ENCODE measurements at places on chromosomes 1 and 21.
A peak's percentile ranks its signal among the peaks of the same experiment; 100 is the strongest.

DNA sequence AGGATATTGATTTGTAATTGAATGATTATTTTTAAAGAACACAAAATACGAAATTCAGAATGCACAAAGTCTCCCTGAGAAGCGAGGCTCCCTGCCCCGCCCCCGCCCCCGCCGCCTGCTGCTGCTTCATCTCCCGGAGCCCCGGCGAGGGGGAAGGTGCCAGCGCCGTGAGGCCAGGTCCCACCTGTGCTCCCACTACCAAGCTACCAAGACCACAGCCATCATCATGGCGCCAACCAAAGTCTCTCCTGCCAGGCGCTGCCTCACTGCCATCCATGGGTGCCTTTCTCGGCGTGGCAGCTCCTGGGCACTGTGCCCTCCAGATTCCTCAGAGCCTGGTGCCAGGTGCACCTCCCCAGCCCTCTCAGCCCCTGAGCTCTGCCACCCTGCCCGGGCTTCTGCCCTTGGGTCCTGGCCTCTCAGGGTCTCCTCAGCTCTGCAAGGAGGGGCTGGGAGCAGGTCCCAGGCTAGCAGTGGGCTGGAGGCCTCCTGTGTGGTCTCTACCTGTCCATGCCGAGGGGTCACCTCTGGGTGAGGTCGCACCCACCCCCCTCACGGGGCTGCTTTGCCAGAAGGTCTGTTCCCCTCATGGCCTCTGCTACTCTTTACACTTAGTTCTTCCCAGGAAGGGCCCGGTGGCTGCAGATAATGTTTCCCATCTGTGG, 29.4 kb upstream of the TTC34 start:
- no peak for DNase-seq

DNA sequence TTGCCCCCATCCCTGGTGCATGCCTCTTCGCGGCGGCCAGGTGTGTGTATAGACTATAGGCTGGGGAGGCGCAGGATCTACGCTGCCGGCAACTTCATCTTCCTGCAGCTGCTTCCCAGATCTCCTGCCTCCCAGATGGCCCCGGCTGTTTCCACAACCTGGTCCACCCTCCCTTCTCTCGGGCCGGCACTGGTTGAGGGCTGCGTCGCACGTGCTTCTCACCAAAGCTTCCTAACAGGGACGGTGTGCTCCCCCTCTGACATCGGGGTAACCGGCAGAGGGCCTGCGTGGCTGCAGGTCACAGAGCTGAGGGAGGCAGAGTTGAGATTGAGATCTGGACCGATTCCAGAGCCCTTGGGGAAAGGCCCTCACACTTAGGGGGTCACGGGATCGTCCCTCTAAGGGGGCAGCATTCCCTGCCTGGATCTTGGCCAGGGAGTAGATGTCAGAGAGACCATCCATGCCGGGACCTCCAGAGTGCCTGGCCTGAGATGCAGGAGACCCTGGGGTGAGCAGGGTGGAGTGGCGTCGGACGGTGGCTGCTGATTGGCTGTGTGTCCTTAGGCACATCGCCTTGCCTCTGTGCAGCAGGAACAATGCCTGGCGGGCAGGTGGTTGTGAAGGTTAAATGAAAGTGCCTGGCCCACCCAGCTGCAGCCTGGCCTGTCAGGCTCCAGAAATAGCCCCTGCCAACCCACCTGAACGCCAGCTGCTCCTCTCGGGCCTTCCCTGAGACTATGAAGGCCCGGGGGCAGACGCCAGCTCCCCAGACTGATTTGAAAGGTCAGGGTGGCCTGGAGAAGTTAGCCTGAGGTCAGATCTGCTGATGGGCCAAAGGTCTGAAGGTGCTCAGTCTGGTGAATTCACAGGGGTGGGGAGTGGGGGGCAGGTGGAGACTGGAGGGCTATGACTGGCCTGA, 6.1 kb upstream of the MASP2 start:
- DNase-seq = no peak

GRCh38 chr1:208071435-208072031, 160.6 kb upstream of the CD34 start:
- no peak for DNase-seq

DNA sequence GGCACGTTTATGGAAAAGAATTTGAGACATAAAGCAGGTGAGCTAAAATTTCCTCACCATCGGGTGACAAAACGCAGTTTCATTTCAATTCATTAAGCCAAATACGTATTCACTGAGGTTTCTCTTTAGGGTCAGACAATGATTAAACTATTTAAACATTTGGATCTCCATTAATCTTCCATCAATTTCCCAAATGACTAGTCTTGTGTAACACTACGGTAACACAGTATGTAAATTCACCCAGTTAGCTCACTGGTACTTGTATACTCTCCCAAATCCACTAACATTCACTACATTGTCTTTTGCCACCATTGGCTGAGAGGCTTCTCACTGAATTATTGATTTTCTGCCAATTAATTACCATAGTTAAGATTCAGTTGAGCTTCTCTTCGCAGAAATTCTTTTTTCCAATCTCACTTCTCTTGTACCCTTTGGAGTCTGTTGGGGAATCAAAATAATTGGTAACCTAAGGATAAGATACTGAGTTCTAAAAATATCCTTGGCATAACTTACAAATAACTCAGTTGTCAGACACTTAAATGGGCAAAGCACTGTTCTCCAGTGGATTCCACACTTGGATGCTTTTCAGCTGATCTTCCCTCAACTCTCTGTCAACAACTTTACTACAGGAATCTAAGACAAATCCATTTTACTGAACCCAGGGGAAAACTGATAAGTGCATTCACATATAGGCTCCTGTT, 40.7 kb downstream of the SIPA1L2 start:
- peak; percentile 64 for DNase-seq

GRCh38 chr1:91549041-91549735, 48.5 kb downstream of the CDC7 start:
- DNase-seq = no peak

DNA sequence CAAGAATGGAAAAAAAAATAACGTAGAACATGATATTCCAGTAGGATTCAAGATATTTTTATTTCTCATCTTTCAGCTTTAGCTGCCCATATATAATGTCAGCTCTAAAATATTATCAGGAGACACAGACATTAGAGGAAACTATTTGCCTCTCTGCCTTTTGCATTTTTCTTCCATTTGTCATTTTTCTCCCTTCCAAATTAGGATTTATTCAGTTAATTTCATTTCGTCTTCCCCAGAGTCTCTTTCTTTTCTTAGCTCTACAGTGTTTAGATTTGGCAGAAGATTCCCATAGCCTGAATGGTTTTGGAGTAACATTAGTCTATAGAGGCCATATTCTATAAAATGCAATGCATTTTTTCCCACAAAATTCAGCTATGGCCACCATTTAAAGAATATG, 5.1 kb upstream of the ENAH start:
- no peak for DNase-seq

DNA sequence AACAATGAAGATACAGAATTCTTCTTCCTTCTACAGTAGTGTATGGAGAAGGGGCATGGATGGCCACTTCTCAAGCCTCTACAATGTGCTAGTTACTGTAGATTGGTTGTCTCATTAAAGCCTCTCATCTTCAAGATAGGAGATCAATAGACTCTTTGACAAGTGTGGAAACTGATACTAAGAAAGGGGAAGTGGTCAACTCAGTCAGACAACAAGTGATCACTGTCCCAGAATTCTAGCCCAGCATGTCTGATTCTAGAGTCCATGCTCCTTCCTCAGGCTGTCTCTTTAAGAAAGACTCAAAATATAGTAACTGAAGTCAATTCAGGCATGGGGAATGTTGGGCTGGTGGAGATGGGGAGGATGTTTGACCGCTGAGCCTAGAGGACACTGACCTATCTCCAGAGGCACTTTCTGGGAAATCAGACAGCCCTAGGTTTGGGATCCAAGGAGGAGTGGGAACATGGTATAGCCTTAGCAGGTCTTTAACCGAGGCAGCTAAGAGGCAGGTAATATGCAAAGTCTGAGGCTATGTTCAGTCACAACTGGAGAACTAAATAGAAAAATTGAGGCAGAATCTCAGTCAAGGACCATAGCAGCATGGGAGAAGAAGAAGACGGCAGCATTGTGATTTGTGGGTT, 39.3 kb upstream of the EYA3 start:
- DNase-seq = no peak

GRCh38 chr1:167627865-167628641, 2.0 kb upstream of the RCSD1 start:
- no peak for DNase-seq

DNA sequence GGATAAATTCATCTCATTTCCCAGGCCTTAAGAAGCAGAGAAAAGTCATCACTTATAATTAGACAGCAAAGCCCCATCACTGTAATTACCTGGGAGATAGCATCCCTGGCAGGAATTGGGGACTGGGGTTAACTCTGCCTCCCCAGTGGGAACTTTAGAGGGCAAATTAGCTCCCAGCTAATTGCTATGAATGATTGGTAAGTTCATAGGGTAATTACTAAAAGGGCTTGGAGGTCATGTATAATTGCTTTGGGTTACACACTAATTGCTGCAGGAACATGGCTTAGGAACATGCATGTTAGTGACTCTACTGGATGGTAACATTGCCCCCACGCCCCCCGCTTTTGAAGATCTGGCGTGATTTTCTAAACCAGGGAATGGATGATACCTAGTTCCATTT, 64.8 kb downstream of the UBE2T start:
- no peak for DNase-seq

- DNase-seq = no peak
Measured at GRCh38 chr1:180886338-180886737, 26.4 kb upstream of the KIAA1614 start.

DNA sequence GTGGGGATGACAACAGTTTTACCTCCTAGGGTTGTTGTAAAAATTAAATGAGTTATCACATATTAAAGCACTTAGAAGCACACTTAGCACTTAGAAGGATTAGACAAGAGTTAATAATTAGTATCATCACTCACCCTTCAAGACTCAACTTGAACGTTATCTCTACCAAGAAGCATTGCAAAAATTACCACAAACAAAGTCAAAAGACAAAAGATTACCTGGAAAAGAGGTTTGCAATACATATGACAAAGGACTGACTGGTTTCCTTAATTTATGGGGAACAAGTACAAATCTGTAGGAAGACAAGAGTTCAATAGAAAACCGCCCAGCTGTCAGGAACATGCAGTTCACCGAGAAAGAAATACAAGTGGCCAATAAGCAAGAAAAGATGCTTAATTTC, 93.3 kb upstream of the ATP1A1 start:
- no peak for DNase-seq

DNA sequence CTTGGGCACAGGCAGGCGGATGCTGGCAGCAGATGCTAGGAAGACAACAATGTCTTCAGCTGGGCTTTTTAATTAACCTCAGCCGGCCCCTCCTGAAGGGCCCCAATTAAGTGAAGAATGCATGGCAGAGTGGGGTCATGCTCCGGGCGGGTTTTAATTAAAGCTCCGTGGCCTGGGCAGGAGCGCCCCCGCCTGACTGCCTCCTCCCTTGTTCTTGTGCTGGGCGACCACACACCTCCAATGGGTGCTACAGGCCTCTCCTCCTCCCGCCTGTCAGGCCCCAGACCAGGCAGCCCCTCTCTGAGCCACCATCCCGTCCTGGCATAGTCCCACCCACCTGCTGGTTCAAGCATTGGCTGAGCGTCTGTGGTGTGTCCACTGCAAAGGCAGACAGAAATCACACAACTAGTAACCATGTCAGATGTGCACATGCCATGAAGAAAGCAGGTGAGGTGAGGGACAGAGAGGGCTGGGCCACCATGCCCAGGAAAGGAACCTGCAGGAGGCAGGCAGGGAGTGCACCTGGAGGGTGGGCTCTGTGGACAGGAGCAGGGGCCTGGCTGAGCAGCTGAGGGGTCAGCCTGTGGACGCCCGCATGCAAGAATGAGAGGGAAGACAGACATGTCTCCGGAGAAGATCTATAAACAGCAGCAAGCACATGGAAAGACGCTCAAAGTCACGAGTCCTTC, 8.5 kb upstream of the ARF1 start:
- DNase-seq = no peak

DNA sequence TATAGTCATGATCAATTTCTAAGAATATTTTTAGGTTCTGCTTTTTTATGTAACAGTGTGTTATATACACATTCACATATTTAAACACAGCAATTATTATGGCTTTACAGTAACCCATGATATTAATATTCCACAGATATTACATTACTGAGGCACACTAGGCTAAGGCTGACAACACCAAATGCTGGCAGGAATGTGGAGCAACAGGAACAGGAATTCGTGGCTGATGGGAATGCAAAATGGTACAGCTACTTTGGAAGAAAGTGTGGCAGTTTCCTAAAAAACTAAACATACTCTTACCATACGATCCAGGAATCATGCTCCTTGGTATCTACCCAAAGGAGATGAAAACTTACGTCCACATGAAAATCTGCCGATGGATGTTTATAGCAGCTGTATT, 1.9 kb upstream of the KCNJ9 start:
- no peak for DNase-seq

DNA sequence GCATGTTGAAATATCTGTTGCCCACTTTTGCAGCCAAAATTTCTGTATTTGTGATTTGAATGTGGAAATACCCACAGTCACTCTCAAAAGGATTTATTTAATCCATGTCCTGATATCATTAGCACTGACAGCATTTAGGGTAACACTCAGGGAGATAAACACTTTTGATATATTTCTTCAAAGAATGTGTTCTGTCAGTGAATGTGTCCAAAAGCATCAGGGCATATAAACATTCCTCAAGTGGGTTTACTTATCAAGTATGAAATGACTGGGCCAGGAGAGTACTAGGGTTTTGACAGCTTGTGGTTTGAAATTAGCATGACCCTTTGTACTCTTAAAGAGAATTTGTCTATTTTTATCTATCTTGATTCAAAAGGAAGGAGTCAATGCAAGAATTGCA, 1302.1 kb upstream of the ADGRL2 start:
- DNase-seq = no peak

GRCh38 chr1:20739225-20739624, 6.7 kb upstream of the SH2D5 start:
- no peak for DNase-seq

GRCh38 chr1:12469990-12470389, 148.0 kb downstream of the DHRS3 start:
- no peak for DNase-seq

- DNase-seq = no peak
Measured at GRCh38 chr1:30225357-30225756, 498.0 kb downstream of the MATN1 start.

DNA sequence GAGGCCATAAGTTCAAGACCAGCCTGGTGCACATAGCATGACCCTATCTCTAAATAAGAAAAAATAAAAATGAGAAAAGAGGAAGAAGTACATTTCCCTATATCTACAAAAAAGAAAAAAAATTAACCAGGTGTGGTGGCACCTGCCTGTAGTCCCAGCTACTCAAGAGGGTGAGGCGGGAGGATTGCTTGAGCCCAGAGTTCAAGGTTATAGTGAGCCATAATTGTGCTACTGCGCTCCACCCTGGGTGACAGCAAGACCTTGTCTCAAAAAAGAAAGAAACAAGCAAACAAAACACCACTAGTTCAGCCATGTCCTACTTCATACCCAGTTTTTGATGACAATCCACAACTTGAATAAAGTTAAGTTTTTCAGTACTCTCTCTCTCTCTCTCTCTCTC, 30.7 kb upstream of the TDRD10 start:
- DNase-seq = no peak

- DNase-seq = no peak
Measured at GRCh38 chr1:83500987-83501591, 497.8 kb downstream of the TTLL7 start.

- peak; percentile 67 for DNase-seq
Measured at GRCh38 chr1:191290441-191290840, 812.8 kb upstream of the BRINP3 start.

Data from epithelial cell of proximal tubule (primary cell).